ENCODE measurements at places on chromosomes 11 and 22. TPM values are rescaled to one million over a fixed set of nuclear protein-coding genes. Genes with fewer than 3 reads are reported as not detected.

Gene OR5AN1
- total RNA-seq = not detected

Gene OR2AT4
- not detected for total RNA-seq

Gene FAM180B
- 1.3 TPM for total RNA-seq

Gene TRABD
- 21.9 TPM for total RNA-seq

Gene OR51E2
- not detected for total RNA-seq

Gene SULT4A1
- total RNA-seq = 0.58 TPM

Gene LRRC56
- total RNA-seq = 0.12 TPM

Gene POTEH
- not detected for total RNA-seq

Gene TTC28
- 23.0 TPM for total RNA-seq

Gene TBX10
- total RNA-seq = not detected

Gene TM7SF2
- 13.4 TPM for total RNA-seq

Gene MYOD1
- total RNA-seq = 0.51 TPM

Gene RIC3
- total RNA-seq = not detected

Gene OPCML
- total RNA-seq = under 0.01 TPM

Gene DEUP1
- total RNA-seq = not detected

Gene C11orf91
- not detected for total RNA-seq

Gene GAL3ST1
- total RNA-seq = 0.12 TPM

Gene PRR33
- total RNA-seq = not detected

Gene NPAS4
- not detected for total RNA-seq

Gene PRG2
- total RNA-seq = not detected

Gene MUC6
- total RNA-seq = not detected

Gene SOX6
- total RNA-seq = 0.47 TPM

Gene JRKL
- total RNA-seq = 5.3 TPM

Gene ZDHHC13
- total RNA-seq = 9.6 TPM

Gene LYVE1
- not detected for total RNA-seq

Gene CSRP3
- not detected for total RNA-seq

Gene RIN1
- 18.4 TPM for total RNA-seq

Gene PPP2R1B
- total RNA-seq = 9.7 TPM

Gene OR5M10
- total RNA-seq = not detected

Gene PATE4
- total RNA-seq = not detected

Gene CEP164
- 23.3 TPM for total RNA-seq

Gene TEX12
- not detected for total RNA-seq

Gene ART5
- total RNA-seq = 0.26 TPM

Gene DBX1
- not detected for total RNA-seq

Gene PHETA2
- total RNA-seq = 14.6 TPM

Gene TIMM10
- total RNA-seq = 23.8 TPM

Gene TSPO
- total RNA-seq = 709 TPM

Gene BET1L
- total RNA-seq = 33.6 TPM

Gene SLC6A5
- total RNA-seq = not detected

Gene HBE1
- total RNA-seq = not detected

Gene MFNG
- total RNA-seq = not detected

Gene WNT11
- 6.0 TPM for total RNA-seq

Gene KRTAP5-8
- not detected for total RNA-seq

Gene TRPC6
- total RNA-seq = 0.82 TPM

Gene CRYBA4
- total RNA-seq = not detected

Gene OR11H1
- total RNA-seq = not detected

Gene C11orf65
- 3.6 TPM for total RNA-seq

Gene OR6A2
- total RNA-seq = not detected

Gene KCNQ1OT1
- total RNA-seq = 1.4 TPM

Gene NLRP10
- not detected for total RNA-seq

Gene OR8G5
- total RNA-seq = not detected

Measured in pericardium fibroblast (primary cell).